Suprapubic skin (tissue), 4 donors: ENCODE measurements at places on chromosomes 1 and 21.
A peak's percentile ranks its signal among the peaks of the same experiment; 100 is the strongest.

- DNase-seq = no peak
Observed at GRCh38 chr1:28456078-28456477, 49.8 kb upstream of the RCC1 start.

DNA sequence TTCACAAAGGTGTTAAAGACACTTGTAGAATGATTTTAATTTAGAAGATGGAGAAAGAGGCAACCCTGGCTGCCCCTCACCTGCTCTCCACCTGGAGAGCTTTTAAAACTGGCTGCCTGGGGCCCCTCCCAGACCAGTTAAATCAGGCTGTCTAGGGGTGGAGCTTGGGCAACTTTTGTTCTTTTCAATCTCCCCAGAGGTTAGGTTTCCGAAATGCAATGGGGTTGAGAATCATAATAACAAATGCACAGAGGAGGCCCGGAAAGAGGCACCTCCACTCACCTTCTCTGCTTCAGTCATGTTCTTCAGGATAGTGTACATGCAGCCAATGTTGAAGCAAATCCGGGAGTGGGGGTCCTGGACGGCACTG is 400 bp downstream of the NCF2 start:
- no peak for DNase-seq

DNA sequence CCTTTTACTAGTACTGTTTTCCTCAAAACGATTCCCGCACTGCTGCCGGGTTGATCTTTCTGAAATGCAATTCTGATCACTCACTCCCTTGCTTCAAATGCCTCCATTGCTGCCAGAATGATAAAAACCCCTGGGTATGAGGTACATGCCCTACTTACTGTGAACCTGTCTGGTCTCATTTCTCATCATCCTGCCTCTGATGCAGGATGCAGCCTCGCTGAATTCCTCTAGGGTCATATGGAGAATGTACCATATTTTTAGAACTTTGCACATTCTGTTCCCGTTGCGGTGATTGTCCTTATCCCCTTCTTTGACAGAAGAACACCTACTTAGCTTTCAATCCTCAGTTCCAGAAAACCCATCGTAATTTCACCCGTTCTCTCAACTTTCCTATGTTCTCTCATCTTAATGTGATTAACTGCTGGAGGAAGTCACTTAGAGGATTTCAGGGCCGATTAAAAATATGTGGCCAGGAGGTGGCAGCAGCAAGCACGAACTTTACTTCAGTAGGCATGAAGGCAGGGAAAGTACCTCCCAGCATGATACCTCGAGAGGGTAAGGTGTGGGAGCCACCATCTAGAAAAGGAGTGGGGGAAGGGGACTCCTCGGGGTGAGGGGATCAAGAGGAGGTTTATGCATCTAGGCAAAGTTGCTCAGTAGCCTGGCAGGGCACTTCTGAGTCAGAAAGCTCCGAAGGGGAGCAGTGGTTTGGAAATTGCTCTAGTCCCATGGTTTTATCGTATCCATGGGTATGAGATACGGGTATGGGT is 361.5 kb upstream of the ZP4 start:
- no peak for DNase-seq

DNA sequence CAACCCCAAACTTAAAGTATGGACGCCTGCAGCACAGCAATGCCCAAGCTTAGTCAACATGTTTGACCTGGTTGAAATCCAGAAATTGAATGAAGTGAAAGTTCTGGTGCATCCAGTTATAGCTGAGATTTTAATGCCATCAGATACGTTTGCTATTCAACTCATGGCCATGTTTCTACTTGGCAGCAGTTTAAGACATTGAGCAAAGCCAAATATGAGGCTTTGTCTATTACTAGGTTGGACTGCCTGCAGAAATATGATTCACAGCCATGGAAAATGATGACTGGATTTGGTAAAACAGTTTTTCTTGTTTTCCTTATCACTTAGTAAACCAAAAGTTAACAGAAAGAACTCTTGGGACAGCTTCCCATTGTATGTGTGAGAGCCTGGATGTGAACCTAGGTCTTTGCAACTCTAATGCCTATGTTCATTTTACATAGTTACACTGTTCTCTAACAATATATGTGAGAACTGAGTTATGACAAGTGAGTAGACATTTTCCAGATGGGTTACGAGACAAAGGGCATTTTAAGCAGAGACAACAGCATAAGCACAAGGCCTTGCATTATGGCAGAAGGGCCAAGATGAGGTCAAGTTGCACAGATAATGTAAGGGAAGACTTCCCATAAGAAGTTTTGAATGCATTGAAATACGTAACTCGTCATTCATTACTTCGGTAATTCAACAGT is 32.4 kb upstream of the MYSM1 start:
- no peak for DNase-seq

DNA sequence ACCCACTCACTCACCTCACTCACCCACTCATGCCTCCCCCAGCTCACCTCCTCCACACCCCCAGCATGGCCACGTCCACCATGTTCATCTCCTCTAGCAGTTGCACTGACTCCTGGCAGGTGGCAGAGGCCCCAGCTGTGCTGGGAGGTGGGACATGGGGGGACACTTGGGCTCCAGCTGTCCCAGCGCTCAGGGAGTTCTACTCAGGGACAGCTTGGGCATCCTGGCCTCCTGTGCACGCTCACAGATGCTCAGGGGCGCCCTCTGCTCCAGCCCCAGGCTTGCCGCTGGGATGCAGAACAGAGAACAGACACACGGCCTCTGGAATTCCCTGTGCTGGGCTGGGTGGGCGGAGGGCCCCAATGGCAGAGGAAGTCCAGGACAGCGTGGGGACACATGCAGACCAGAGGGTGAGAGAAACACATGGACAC is 5.2 kb downstream of the KRTAP10-8 start:
- DNase-seq = no peak

DNA sequence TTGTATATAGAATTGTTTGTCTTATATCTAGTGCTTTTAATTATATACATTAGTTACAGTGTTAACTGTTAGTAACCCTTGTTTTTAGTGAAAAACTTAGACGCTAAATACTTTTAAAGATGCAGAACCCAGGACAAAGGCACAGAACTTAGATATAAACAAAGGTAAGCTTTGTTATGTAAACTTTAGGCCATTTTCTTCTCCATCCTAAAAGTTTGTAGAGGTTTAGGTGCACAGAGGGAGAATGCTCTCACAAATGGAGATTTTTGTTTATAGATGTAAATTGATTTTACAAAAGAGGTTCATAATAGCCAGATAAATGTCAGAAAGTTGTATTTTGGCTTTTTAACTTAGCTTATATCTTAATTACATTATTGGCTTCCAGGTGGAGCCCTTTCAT is 490.5 kb upstream of the LRRC7 start:
- no peak for DNase-seq

GRCh38 chr1:218524526-218524925 is 179.4 kb downstream of the TGFB2 start:
- DNase-seq = no peak

DNA sequence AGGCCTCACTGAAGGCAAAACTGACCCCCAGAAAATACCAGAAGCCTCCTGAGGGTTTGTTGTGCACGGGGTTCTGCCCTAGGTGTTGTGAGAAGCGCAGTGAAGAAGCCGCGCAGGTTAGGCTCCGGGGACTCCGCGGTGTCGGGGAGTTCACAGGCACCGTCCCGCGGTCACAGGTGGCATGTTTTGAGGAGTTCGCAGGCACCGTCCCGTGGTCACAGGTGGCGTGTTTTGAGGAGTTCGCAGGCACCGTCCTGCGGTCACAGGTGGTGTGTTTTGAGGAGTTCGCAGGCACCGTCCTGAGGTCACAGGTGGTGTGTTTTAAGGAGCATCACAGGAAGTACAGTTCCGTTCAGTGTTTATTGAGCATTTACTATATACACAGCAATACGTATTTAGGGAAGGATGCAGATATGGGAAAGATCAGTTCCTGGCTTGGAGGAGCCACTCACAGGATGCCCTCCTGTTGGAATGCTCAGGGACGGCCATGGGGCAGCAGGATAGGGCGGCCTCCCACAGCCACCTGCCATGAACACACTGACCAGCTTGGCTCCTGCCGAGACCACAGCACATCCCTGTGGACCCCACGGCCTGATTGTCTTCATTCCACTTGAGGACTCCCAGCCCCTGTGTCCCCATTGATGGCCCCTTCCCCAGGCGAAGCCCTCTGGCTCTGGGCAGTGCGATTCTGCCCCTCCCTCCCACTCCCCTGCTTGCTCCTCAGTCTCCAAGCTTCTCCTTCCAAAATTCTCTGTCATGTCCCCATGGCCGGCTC is 86.0 kb upstream of the VAMP3 start:
- DNase-seq = no peak

DNA sequence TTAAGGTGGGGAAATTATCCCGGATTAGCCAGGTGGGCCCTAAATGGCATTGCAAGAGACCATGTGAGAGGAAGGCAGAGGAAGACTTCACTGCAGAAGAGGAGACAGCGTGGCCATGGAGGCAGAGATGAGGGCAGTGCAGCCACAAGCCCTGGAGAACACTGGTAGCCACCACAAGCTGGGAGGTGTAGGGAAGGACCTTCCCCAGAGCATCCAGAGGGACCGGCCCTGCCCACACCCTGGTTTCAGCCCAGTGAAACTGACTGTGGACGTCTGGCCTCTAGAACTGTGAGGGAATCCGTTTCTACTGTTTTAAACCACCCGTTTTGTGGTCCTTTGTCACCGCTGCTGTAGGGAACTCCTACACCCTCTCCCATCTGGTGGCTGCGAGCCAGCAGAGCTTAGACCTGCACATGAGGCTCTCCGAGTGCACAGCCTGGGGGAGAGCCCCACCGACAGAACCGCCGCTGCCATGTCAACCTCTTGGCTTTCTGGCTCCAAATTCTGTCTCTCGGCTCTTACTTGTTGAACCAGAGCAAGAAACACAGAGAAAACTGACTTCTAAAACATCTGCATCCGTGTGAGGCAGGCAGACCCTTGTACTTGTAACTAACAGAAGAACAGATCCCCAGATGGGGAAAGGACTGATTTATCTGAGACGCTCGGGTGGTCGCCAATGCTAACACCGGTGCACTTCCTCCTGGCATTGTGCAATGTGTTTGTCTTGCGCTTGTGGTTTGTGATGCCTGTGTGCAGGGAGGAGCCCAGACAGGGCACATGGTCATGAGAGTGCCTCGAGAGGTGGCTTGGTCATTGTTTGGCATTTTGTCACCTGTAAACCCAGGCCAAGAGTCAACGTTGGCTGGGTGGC is 90.8 kb upstream of the TMPRSS2 start:
- peak; percentile 42 for DNase-seq
